ENCODE measurements at places on chromosomes 4 and X.

DNA sequence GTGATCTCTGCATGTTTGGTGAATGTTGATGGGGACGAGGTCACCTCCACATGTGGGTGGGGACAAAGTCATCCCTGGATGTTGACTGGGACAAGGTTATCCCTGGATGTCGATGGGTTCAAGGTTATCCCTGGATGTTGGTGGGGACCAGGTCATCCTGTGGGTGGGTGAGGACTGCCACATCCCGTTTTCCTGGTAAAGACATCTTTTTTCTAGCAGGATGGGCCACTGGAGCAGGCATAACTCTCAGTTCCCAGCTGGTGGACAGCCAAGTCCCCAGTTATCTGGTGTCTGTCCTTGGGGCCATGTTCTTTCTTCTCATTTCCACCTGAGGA, 28.3 kb upstream of the PLCXD1 start:
- no peak for DNase-seq

GRCh38 chr4:133866328-133866699, 335.3 kb downstream of the PABPC4L start:
- peak; percentile 36 for DNase-seq

DNA sequence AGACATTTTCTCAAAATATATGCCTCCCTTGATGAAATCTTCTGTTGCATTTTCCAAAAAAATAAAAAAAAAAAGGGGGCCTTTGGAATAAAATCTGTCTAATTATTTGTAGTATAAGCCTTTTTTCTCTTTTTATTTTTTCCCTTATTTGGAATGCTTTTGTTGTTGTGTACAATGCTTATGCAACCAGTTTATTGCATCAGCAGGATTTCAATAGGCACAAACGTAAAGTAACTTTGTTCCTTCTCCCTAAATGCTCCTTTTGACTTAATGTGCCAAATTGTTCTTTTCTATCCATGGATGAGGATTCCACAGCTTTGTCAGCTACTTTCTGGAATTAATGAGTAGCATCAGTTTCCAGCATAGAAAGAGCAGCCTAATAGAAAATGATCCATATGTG, 59.6 kb upstream of the HPGD start:
- DNase-seq: no peak

DNA sequence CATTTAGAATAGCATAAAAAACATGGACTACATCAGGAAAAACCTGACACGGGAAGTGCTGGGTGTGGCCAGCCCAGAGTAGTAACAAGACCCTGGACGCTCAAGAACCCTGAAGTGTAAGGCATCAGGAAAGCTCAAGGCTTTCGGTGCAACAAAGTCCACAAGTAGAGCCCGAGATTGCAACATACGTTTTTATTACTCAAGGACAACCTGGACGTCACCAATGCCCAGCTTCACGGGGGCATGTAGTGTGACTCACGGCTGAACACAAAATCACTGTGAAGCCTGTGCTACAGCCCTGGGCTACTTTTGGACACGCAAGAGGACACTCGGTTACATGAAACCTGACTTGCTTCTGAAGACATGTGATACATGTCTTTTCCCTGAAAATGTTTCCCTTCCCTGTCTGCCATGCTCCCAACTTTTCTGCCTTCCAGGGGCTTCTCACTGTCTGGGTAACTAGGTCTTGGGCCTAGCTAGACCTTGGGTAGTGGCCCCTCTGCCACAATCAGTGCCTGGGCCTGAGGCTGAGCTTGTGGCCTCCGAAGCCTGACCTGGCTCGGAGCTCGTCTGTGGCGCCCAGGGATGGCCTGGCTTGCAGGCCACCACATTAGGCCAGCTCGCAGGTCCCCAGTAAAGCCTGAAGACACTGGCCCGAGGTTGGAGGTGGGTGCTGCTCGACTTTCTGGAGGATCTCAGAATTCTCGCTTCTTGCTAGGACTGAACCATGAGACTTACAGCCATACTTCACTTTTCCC, 9.2 kb downstream of the IRAK1 start:
- DNase-seq: peak; percentile 36

GRCh38 chr4:14449308-14449707, 553.0 kb upstream of the CPEB2 start:
- DNase-seq: no peak

- DNase-seq: no peak
These were observed 58.6 kb downstream of the DDX60L start for GRCh38 chr4:168421671-168422070.

GRCh38 chr4:169239221-169239905, 31.4 kb downstream of the SH3RF1 start:
- DNase-seq: peak; percentile 81

- no peak for DNase-seq
These were observed 18.1 kb downstream of the OFD1 start for GRCh38 chrX:13752646-13753045.

DNA sequence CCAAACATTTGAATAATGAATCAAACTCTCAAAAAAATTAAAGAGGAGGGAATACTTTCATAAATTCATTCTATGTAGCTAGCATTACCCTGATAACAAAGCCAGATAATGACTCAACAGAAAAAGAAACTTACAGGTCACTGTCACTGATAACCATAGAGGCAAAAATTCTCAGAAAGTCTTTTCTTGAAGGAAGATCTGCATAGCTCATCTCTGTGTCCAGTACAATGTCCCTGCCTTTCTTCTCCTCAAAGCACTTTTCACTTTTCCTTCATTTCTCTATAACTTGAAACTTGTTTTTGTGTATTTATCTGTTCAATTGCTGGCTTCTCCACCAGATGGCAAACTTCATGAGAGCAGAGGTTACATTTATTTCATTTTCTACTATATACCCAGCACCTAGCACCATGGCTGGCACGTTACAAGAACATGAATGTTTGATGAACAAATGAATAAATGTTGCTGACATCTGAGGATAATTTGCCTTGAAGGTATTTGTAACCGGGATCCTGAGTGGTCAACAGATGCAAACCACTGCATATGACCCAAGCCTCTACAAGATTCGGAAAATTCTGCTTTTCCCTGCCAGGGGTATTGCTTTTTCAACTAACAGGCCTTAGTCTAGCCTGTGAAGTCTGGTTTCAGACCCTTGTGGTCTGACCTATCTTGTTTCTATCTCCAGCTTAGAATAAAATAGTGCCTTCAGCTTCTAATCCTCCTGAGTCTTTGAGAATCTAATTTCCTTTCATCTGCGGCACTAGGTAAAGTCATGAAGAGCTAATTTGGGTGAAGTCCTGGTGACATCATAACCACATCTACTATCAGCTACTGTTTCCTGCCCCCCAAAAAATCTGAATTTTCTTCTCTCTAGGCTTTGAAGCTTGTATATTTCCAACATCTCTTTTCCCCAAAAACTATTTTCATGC, 52.5 kb upstream of the ANTXR2 start:
- no peak for DNase-seq

DNA sequence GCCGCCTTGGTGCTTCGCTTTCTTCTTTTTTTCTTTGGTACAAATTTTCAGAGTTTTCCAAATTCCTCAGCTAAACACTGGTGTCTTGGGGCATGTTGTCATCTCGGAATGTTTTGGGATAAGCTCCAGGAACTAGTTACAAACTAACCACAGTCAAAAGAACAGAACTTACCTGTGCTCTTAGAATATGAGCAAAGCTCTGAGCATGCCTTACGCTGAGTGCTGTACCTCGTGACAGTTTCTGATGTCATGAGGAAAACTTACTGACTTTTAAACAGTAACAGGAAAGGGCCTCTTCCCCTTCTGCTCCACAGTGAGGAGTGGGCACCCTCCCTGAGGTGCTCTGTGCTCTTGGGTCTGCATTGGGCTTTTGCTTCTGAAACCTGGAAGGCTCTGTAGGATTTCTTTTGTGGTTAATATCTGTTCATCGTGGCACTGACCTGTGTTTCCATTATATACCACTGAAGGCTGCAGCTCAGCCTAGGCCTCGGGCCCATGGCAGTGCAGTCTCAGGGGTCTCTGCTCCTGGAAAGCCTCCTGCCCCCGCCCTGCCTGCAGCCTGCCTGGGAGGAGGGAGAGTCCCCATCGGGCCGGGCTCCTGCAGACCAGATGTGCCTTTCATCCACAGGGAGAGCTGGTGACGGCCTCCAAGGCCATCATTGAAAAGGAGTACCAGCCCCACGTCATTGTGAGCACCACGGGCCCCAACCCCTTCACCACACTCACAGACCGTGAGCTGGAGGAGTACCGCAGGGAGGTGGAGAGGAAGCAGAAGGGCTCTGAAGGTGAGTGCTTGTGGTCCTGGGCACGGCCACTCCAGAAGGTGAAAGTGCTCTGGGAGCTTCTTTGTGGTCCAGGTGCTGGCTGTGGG, 48.7 kb downstream of the NOP14 start:
- DNase-seq: no peak

- no peak for DNase-seq
These were observed 1408.4 kb downstream of the PCDH7 start for GRCh38 chr4:32128549-32128948.

DNA sequence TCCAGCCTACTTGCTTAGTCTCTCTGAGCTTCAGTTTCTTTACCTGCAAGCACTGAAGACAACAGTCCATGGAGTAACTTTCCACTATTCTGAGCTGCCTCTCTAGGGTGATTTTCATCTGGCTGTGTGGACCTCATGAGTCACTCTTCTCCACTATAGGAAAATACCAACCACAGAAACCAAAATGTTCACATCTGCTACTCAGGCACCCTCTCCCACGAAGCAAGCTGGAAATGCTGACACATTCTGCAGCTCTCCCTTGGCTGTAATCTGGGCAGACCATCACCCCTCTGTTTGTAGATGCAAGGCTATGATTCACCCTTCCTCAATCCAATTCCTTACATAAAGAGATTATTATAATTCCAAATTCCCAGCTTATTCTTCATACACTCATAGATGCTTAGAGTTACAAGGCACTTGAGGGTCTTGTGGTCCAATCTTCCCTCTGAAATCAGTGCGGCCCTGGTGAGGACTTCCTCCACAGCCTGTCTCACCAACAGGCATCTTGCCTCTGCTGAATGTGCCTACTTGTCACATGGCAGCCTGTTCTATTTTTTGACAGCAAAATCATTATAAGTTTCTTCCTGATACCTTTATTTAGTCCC, 97.0 kb upstream of the LNX1 start:
- no peak for DNase-seq
